Posterior cingulate gyrus (tissue), 11 donors: ENCODE measurements at places on chromosomes 12 and 14.

DNA sequence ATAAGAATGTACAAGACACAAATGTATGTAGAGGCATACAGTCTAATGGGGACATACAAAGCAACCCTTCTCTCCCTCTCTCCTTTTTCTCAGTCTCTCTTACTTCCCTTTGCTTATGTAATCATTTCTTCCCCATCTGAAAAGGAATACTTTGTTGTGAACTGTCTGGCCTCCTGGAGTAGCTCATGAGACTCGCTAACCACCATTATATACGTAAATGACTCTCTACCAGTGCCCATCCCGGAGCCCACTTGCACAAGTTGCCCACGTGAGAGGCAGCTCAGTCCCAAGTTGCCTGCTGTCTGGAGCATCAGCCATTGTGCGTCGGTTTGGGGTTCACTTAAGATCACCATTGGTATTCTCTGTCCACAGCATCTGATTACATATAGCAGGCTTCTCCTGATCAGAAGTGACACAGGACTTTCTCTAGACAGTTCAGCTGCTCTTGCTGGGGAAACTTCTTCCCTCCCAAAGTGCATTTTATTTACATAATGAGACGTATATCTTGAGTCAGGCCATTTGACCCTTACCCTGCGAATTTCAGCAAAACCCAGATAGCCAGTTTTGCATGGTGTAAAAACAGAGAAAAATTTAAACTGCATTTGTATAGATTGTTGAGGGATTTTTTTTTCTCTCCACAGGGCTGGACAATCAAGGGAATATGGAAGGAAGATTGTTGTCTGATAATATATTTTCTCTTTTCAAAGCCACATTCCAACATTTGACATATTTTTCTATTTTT, 220.7 kb upstream of the EGLN3 start:
- no peak for DNase-seq

DNA sequence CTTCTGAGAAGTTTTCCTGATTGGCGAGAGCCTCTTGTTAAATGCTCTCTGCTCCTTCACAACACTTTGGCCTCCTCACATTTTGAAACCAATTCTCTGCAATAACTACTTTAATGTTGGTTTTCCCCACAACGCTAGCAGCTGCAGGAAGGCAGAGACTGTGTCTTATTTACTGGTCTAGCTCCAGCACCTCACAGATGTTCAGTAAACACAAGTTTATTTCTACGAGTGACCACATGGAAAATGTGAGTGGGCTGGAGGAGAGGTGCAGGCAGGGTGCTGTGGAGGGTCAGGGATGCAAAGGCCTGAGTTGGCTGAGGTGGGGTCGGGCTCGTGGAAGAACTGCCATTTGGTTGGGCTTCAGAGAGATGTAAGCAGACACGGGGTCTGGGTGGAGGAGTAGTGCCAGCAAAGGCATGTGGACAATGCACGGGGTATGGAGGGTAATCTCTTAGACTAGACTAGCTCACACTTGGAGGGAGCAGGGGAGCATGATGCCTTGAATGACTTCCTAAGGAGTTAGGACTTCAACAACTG, 117.4 kb upstream of the RTL1 start:
- DNase-seq: peak; percentile 31

DNA sequence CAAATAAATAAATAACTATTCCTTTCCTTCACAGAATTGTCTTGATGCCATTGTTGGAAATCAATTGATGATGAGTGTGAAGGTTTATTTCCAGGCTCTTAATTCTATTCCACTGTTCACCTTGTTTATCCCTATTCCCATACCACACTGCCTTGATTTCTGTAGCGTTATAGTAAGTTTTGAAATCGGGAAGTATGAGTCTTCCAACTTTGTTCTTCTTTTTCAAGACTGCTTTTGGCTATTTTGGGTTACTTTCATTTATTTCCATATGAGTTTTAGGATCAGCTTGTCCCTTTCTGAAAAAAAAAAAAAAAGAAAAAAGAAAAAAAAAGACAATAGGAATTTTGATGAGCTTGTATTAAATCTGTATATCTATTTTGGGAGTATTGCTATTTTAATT, 9.3 kb upstream of the CDK2AP1 start:
- DNase-seq: no peak

- no peak for DNase-seq
Measured at GRCh38 chr12:126668538-126668937, 1598.4 kb upstream of the TMEM132C start.

DNA sequence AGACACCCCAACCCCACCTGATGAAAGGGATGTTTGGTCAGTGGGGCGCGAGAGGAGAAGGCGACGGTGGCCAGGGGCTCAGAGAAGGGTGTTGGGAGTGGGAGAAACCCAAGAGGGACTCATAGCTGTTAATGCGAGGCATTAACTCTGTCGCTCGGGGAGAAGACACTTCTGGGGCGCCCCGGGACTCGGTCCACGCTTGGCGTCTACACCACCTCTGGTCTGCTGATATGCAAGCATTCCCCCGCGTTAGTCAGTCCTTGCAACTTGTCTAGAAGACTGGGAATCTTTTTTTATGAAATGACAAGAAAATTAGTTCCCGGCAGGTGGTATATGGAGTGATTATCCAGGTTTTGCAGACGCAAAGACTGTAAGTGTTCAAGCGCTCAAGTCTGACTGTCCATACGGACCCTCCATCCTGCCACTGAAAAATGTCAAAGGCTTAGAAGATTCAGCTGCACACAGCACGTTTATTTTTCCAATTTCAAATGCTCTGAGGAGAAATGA, 360 bp upstream of the SLC35F4 start:
- DNase-seq: no peak

DNA sequence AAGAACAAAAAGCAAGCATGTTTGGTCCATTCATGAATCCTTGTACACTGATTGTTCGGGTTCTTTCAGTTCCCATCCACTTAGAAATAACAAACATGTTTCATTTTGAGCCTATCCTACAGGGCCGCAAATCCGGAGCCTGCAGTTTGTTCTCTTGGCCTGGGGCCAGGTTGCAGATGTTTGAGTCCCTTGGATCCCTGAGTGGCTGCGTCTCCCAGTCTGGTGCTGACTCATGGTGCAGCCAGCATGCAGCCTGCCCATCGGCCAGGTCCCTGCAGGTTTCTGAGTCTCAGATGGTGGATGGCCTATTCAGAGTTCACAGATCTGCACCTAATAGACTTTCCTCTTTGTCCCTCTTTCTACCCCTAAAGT, 1.9 kb upstream of the DYNC1H1 start:
- DNase-seq: peak; percentile 94

DNA sequence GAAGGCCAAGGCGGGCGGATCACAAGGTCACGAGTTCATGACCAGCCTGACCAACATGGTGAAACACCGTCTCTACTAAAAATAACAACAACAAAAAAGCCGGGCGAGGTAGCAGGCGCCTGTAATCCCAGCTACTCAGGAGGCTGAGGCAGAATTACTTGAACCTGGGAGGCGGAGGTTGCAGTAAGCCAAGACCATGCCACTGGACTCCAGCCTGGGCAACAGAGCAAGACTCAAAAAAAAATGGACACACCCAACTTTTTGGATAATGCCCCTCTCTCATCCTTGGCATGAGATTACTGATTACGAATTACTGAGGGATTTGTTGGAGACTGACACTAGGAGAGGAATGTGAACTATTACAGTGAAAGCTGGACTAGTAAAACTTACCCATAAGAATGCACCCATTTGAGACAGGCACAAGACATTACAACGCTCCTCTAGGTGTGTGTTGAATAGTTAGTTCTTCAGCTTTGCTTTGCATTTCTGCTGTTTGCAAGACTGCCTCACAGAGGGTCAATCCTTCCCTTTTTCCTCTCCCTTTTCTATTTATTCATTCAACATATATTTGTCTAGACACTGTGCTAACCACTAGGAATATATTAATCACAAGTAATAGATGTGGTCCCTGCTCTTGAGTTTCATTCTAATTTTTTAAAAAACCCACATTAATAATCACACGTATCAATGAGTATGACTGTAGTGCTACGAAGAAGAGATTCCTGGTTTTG, 46.0 kb upstream of the OR5AU1 start:
- DNase-seq: no peak

DNA sequence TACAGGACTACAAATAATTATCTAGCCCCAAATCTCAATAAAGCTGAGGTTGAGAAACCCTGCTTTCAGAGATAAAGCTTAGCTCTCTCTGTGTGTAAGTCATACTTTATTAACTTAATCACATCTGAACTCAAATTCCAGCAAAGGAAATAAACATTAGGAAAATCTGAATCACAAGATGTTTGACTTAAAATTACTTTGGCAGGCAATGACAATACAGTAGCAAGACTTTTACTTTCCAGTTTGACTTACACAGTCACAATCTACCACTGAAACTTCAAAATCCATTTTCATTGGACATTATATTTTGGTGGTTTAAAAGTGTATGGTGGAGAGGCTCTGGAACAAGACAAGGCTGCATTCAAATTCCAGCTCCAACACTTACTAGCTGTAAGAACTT, 11.4 kb downstream of the TMEM116 start:
- no peak for DNase-seq

GRCh38 chr14:52072266-52072780, 3.5 kb upstream of the NID2 start:
- no peak for DNase-seq

- DNase-seq: no peak
Measured at GRCh38 chr14:43896044-43896443, 611.0 kb downstream of the FSCB start.

GRCh38 chr12:39467432-39467870, 24.5 kb upstream of the KIF21A start:
- no peak for DNase-seq

DNA sequence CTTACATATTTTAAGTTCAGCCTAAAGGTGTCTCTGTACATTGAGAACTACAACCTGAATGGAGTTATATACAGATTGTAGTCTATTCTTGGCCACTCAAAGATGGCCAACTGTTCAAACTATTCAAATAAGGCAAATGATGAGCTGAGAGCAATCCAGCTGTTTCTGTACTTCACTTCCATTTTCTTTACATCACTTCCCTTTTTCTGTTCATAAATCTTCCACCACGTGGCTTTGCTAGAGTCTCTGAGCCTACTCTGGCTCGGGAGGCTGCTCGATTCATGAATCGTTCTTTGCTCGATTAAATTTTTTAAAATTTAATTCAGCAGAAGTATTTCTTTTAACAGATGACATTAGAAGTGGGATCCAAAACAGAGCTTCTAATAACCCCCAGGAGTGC, 879.7 kb downstream of the GALC start:
- no peak for DNase-seq

DNA sequence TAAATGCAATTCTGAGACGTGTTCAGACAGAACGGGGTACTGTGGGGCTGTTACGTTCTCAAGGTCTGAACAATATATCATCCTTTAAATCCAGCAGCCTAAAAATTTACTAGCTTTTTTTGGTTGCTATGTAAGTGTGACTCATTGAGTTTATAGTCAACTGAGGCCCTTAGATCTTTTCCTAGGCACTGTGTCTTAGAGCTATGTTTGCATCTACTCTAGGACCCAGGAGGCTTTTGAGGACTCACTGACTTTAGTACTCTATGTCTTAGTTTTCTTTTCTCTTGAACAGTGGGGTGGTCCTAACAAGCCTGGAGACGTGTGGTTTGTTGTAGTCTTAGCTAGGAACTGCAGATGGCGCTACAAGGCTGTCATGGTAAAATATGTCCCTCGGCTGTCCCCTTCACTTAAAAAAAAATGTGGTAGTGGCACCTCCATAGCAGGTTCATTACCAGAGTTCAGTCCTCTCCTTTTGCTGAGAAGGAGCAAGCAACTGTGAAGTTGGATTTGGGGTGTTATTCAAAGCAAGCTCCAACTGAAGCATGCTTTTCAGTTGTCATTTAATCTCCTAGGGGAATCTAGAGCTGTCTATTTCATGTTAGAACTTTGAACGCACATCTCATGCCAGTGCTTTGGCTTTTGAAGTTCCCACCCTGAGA, 8.7 kb upstream of the SPATS2 start:
- peak; percentile 33 for DNase-seq

- no peak for DNase-seq
Measured at GRCh38 chr14:38286452-38286851, 30.6 kb upstream of the CLEC14A start.

- DNase-seq: no peak
Measured at GRCh38 chr12:20863056-20863455, 52.6 kb downstream of the SLCO1B3 start.
